ENCODE measurements at places on chromosomes 7 and 10. TPM values are rescaled to one million over a fixed set of nuclear protein-coding genes. Genes with fewer than 3 reads are reported as not detected.

The SVOPL gene
- total RNA-seq = not detected

The CRYGN gene
- not detected for total RNA-seq

The SFR1 gene
- total RNA-seq = 4.4 TPM

The TRIM73 gene
- 1.1 TPM for total RNA-seq

- peak overlapping the region; percentile 89 for H3K27ac ChIP-seq
- H3K36me3 ChIP-seq = 0 out of 2 replicates have a peak, but pooled peaks cover 8% of the 10 kb centered on the region
- H3K4me3 ChIP-seq = peak overlapping the region; percentile 16
- peak; percentile 76 for DNase-seq
These were observed 330.4 kb upstream of the SEMA3A start for GRCh38 chr7:84524714-84525694.

DNA sequence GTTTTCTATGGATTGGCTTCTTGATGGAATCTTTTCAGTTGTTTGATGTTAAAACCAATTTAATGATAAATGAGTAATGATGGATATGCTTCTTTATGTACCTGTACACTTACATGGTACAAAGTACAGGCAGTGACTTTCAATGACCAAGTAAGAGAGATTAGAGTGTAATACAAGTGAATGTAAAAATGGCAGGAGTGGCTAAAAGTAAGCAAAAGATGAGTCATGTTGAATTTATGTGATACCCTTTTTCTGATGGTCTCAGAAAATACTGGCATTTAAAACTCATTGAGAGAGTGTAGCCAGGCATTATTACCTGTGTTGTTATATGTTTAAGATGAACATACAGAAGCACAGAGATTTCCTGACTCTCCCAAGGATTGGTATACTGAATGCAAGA is 97.1 kb downstream of the GPR85 start:
- peaks cover 20% of the 10 kb centered on the region for H3K4me1 ChIP-seq
- no peak overlapping the region for H3K4me3 ChIP-seq
- peaks cover 2% of the 10 kb centered on the region for H3K27me3 ChIP-seq

DNA sequence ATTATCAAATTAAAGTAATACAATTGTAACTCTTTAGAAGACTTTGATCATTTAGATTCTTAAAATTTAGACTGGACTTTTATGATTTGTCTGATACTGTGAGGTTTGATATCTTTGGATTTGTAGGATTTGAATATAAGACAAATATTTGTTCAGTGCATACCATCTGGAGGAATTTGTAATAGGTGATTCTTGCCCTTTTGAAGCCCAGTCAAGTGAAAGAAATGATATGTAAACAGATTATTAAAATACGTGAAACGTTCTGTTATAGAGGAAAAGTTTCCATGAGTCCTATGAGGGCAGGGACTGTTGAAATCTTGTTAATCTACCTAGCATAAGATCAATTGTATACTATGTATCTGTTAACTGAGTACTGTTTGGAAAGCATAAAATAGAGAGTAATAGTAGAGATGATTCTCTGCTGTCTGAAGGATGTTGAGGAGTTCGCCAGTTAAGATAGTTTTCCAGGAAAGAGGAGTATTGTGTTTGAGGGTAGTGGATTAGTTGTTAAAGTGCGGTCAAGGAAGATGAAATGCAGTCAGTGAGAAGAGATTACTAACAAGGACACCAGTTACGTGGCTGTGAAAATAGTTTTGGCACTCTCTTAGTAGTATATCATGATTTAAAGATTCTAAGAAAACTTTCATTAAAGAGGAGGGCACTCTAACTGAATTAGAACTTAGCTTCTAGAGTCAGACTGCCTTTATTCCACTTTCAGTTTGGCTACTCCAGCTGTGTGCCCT is 14.4 kb downstream of the PDCD4 start:
- no peak overlapping the region for H3K4me3 ChIP-seq
- no peaks in the 10 kb centered on the region for H3K4me1 ChIP-seq
- peaks cover 13% of the 10 kb centered on the region for H3K36me3 ChIP-seq
- H3K27me3 ChIP-seq = no peaks in the 10 kb centered on the region

GRCh38 chr10:60856405-60856804 is 78.1 kb downstream of the CDK1 start:
- H3K36me3 ChIP-seq = no peaks in the 10 kb centered on the region
- H3K4me1 ChIP-seq = no peaks in the 10 kb centered on the region
- H3K4me3 ChIP-seq = no peak overlapping the region
- DNase-seq = no peak
- H3K27ac ChIP-seq = no peak overlapping the region

GRCh38 chr10:19825700-19826099 is 9.5 kb downstream of the PLXDC2 start:
- peaks cover 2% of the 10 kb centered on the region for H3K27me3 ChIP-seq
- H3K27ac ChIP-seq = no peak overlapping the region
- H3K4me1 ChIP-seq = no peaks in the 10 kb centered on the region

Measured in HFFc6 (cell line).